GM03348 (cell line): ENCODE measurements at places on chromosomes 5 and 9.

- DNase-seq: no peak
Measured at GRCh38 chr5:59037941-59038797, 455.3 kb downstream of the RAB3C start.

GRCh38 chr5:67010684-67011409 lies 185.8 kb downstream of the CD180 start:
- peak; percentile 49 for DNase-seq

- DNase-seq: no peak
Measured at GRCh38 chr5:127875235-127876021, 172.2 kb downstream of the CCDC192 start.

DNA sequence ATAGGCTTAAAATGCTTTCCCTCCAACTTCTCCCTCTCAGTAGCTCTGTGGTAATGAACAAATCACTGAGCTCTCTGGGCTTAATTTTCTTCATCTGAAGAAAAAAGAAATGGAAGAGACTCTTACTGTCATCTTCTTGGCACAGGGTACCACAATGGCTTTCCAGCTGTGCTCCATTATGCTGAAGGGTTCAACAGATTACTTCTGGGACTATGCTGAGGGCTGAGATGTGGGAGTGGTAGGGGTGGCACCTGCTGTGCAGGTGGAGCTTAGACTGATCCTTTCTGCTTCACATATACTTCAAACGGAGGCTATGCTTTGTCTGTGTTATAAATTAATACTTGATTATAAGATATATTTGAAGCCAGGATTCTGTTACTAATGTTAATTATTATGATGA lies 840.2 kb upstream of the C9orf72 start:
- DNase-seq: no peak

- DNase-seq: no peak
Measured at GRCh38 chr9:124428751-124429529, 13.7 kb upstream of the PSMB7 start.

- DNase-seq: no peak
Measured at GRCh38 chr5:37412515-37412914, 33.4 kb downstream of the WDR70 start.

- DNase-seq: peak; percentile 31
Measured at GRCh38 chr5:143923634-143924266, 111.8 kb downstream of the HMHB1 start.

GRCh38 chr9:130879863-130880411 lies 16.7 kb downstream of the QRFP start:
- DNase-seq: no peak

- DNase-seq: no peak
Measured at GRCh38 chr5:54669845-54670244, 152.3 kb downstream of the SNX18 start.

DNA sequence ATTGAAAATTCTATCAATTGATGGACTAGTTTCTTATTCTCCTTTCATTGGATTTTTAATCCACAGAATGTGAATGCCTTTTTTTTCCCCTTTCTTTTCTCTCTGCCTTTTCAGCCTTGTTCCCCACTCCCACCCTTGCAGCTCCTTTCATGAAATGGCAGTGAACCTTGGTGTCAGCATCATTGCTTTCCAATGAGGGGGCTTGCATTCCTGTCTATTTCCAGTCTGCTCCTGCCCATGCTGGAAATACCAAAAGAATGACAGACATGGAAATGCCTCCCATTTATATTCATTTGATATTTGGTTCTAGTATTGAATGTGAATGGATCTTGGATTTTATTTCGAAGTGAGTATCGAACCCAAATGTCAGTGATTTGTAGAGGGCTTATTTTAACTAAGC lies 162.7 kb upstream of the SGCD start:
- DNase-seq: no peak

DNA sequence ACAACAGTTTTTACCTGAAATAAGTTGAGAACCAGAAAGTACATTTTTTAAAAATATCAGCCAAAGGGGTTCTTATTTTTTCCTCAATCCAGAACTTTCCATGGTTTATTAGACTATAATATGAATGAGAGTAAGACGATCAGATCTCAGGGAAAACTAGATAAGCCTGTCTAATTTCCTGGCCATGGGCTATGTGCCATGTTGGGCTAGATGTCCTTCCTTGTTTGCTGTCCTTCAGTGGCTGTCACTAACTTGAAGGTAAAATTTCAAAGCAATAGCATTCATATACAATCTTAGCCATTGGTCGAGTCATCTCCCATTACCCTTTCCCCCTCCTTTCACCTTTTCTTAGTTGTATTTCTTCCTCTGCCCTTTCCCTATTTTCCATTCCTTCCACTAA lies 179.5 kb upstream of the PPP1R2B start:
- no peak for DNase-seq

GRCh38 chr5:137465930-137466329 lies 33.2 kb downstream of the SPOCK1 start:
- DNase-seq: no peak
